ENCODE measurements at places on chromosomes 1 and 21.

- no peak for DNase-seq
These were observed 34.0 kb upstream of the DISP3 start for GRCh38 chr1:11444907-11445306.

GRCh38 chr1:109152196-109152595 is 38.3 kb downstream of the ELAPOR1 start:
- DNase-seq = no peak

GRCh38 chr1:118914379-118915161 is 73.6 kb downstream of the TBX15 start:
- DNase-seq = no peak

DNA sequence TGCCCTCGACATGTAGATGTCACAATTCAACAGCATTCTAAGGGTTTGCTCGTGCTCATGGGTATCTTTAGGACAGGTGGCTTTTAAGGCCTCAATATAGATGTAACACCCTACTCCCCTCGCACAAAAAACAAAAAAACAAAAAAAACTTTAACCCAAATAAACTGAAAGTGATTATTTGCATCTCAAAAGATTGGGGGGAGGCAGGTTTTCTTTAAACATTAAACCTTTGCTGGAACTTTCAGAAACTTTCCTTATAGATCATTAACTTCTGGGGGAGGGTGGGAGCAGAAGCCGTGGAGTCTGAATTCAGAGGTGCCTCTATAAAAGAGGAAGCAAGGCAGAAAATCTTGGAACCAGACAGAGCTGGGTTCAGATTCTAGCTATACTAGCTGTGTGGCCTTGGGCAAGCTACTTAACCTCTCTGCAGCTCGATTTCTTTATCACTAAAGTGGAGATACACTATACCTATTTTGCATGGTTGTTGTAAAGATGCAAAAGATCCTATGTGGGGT is 3.2 kb upstream of the KIAA1614 start:
- DNase-seq = no peak

DNA sequence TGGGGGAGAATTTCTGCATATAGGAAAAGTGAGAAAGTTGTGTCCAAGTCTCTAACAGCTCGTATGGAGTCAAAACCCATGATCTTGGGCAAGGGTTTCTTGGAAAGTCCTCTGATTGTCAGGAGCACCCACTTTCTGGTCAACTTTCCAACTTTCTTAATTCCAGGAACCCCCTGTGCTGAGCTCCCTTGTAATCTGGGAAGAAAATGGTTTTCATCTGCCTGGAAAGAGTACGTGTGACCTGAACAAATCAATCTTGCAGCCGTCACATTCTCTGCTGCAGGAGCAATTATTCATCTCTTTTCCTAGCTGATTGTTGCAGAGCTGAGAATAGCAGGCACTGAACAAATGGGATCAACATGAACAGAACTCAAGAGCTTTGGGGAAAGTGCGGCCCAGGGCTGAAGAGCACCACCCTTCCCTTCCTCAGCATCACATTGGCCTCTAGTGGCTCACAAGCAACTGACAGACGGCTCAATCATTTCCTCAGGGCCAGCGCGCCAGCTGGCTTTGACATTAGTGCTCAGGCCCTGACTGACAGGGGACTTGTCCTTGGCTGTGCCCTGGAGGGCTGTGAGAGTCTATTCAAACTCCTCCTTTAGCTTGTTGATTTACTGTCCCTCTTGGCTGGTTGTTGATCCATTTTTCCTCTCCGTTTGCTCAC is 295.2 kb downstream of the HLX start:
- DNase-seq = peak; percentile 5

- DNase-seq = no peak
These were observed 182.0 kb downstream of the PLA2G4A start for GRCh38 chr1:187010571-187011309.

- DNase-seq = no peak
These were observed 4.6 kb upstream of the BTG2 start for GRCh38 chr1:203300441-203301330.

- DNase-seq = no peak
These were observed 586.1 kb upstream of the ZP4 start for GRCh38 chr1:238476841-238477240.

DNA sequence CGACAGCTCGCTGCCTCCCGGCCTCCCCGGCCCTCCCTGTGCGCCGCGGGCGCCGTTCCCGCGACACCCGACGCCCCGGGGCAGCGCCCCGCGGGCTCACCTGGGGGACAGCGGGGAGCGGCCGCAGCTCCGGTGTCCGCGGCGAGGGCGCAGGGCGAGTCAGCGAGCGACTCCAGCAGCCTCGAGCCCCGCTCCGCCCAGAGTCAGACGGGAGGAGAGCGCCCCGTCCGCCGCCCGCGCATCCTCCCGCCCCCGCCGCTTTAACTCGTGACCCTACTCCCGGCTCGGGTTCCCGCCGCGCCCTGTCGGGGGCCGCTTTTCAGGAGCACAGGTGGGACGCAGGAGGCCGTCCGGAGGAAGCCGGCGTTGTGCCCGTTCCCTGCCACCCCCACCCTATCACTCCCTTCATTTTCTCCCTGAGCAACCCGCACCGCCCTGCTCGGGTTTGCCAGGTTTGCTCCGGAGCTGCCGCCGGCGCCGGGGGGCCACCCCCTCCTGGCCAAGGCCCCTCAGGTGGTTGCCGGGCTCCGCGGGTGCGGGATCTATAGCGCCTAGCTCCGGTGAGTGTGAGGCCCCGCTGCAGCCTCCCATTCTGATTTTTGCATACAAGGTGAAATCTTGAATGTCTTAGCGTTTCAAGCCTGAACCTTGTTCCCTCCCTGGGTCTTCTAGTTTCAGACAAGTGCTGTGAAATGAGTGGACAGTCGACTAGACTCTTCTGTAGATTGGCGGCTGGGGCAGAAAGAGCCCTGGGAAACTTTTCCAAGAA is at the start of gene MCOLN3:
Gene MCOLN3, minus strand, starts transcription at position 205 of the 769 bp plus-strand sequence. CDS start 3,140 bp downstream, outside the sequence.
- no peak for DNase-seq

DNA sequence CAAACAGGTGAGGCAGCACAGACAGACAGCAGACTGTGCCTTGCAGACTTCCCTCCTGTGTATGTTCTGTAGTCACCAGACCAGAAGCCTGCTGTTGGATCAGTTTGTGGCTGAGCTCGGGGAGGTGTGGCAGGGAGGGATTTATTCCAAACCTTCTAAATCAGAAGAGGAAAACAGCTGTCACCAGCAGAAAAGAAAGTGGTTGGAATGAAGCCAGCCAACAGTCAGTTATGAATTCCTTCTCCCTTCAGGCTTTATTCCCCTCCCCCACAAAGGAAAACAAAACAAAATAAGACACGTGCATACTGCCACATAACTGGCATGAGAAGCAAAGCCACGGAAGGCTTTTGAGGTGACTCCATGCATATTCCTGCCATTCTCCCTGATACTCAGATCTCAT is 19.0 kb upstream of the PIGV start:
- no peak for DNase-seq

GRCh38 chr1:217586586-217586985 is 44.3 kb downstream of the GPATCH2 start:
- no peak for DNase-seq

DNA sequence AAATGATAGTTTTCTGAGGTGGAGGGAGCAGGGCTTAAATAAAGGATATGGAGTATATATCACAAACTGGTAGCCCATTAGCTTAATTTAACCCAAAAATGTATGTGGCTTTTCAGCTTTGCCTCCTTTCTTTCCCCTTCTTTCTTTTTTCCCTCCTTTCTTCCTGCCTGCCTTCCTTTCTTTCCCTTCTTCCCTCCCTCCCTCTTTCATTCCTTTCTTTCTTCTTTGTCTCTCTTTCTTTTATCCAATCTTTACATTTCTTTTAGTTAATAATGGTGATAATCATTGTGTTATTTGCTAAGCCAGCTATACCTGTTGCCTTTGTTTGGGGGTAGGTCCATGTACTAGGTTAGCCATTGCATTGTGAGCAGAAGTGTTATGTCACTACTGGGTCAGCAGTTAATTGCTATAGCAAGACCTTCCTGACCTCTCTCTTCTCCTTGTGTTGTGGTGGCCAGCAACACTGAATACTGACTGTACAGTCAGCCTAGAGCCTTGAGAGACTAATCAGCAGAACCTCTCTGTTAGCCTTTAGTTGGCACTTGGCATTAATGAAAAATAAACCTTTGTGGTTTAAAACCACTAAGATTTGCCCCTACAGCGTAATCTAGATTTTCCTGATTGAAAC is 5.1 kb downstream of the GORAB start:
- DNase-seq = no peak

DNA sequence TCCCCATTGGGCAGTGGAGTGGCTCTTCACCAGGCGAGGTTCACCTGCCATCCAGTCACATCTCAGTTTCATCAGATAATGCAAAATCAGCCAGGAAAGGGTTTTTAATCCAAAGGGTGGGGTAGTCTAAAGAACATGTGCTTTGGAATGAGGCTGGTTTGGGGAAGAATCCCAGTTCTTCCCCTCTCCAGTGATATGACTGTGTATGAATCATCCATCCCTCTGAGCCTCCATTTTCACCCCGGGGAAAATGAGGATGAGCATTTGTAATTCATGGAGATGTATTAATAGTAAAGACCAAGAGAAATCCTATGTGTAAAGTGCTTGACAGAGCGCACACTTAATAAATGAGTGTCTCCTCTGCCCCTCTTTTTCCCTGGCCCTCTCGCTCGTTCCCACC is 215.1 kb upstream of the FGGY start:
- no peak for DNase-seq
